Activated naive CD8-positive, alpha-beta T cell treated with anti-CD3 and anti-CD28 coated beads, Interleukin-2, amount 50 U/mL, for 24 hours (primary cell): ENCODE measurements at places on chromosomes 7 and 10.

- DNase-seq = no peak
Measured at GRCh38 chr10:19968745-19969144, 152.5 kb downstream of the PLXDC2 start.

GRCh38 chr7:13800694-13801448 is 188.6 kb downstream of the ETV1 start:
- no peak for DNase-seq

DNA sequence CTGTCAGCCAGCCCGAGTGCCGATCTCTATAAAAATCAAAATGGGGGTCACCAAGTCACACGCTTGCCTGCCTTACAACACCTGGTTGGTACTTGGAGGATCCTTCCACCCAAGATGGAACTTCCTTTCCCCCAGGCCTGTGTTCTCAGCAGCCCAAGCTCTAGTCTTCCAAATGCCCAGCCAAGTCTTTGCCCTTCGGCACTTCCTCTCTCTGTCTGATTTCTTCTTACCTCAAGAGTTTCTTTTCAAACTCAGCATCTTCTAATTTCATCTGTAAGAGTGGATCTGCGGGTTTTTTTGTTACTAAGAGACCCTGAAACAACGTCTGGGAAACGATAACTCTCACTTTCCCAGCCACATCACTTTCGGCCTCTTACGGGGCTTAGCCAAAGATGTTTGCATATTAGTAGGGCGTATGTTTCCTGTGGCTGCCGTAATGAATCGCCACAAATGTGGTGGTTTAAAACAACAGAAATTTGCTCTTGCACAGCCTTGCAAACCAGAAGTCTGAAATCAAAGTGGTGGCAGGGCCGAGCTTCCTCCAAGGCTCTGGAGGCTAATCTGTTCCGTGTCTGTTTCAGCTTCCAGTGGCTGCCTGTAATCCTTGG is 219.9 kb downstream of the TCF7L2 start:
- DNase-seq = no peak

DNA sequence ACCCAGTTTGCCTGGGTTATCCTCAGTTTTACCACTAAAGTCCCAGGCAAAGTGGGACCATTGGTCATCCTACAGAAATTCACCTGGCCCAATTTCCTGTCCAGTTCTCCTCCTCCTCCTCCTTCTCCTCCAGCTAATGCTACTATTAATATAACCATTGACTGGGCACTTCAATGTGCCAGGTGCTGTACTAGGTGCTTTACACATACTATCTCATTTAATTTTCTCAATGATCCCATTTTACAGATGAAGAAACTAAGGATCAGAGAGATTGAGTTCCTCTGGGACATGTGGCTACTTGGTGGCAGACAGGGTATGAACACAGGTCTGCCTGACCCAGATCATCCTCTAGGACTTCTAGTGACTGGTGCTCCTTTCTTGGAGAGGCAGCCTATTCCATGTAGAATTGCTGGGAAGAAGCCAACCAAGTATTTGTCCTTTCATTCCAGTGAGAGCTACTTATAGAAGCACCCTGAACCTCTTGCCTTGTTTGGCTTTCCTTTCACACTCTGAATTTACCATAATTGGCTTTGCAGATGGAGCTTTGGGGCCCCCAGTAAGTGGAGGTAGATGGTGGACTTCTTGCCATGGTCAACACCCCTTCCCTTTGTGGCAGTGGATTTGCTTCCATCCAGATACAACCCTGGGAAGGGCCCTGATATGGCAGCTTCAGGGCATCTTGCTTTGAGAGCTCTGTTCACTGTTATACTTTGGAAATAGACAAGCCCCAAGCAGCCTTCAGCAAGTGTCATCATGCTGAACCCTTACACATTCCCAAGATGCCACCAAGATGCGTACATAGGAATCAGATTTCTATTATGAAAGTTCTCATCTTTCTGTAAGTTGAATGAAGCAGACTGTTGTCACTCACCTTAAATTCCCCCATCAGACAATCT is 78.7 kb downstream of the MYOF start:
- DNase-seq = no peak

DNA sequence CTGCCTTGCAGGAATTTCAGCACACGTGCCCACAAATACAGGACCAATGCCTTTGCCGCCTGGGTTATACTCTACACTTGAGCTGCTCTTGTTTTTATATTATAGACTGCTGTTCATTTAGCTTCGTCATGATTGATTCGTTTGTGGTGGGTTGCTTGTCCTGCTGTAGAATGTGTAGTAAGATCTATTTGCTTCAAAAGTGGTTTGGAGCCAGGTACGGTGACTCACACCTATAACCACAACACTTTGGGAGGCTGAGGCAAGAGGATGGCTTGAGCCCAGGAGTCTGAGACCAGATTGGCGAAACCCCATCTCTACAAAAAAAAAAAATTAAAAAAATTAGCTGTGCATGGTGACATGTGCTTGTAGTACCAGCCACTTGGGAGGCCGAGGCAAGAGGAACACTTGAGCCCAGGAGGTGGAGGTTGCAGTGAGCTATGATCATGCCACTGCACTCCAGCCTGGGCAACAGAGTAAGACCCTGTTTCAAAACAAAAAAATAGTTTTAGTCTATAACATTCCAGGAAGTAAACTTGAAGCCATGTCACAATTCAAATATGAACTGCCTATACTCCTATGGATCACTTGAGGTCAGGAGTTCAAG is 9.0 kb upstream of the RHBDD2 start:
- DNase-seq = no peak

DNA sequence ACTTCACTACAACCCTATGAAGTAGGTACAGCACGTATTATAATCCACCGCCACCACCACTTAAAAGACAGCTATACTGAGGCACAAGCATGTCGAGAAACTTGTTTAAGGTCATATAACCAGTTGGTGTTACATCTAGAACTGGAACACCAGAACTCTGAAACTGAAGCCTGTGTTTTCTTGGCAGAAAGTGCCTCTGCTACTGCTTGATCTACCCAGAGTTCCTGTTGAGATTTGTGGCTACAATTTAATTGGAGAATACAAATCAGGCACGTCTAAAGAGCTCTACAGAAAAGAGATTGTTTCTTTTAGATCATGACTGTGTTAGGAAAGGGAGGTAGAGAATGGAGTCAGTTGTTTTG is 4.3 kb upstream of the ADD3 start:
- DNase-seq = no peak

GRCh38 chr10:118358327-118358726 is 16.2 kb upstream of the FAM204A start:
- no peak for DNase-seq

- DNase-seq = peak; percentile 13
Measured at GRCh38 chr7:116862951-116863670, 724 bp downstream of the CAPZA2 start.

DNA sequence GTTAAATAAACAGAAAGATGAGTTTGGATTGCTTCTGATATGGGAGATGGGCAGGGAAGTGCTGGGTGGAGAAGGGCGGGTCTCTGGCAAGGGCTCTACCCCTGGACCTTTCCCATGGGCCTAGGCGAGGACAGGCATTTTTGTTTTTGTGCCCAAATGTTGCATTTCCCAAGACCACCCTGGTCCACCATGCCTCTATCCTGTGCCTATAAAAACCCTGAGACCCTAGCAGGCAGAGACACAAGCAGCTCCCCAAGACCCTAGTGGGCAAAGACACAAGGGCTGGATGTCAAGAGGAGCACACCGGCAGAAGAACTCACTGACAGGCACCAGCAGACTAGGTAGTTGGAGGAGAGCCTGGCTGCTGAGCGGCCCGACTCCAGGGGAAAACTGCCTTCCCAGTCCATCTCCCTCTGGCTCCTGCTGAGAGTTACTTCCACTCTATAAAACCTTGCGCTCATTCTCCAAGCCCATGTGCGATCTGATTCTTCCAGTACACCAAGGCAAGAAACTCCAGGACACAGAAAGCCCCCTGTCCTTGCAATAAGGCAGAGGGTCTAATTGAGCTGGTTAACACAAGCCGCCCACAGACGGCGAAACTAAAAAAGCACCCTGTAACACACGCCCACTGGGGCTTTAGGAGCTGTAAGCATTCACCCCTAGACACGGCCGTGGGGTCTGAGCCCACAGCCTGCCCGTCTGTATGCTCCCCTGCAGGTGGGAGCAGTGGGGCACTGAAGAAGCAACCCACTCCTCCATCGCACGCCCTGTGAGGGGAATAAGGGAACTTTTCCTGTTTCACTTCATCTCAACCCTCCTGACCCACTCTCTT is 291.4 kb downstream of the PTPRN2 start:
- DNase-seq = no peak

- DNase-seq = no peak
Measured at GRCh38 chr7:137091396-137091795, 222.9 kb downstream of the CHRM2 start.

DNA sequence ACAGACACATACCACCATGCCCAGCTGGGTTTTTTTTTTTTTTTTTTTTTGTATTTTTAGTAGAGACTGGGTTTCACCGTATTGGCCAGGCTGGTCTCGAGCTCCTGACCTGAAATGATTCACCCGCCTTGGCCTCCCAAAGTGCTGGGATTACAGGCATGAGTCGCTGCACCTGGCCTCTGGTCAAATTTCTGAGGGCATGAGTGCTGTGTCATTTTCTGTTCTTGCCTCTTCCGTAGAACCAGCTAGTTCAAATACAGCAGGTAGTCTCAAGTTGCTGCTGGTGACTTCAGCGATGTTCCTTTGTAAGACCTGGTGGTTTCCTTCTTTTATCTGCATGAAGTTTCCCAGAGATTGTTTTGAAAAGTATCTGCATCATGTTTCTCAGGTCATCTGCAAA is 134.8 kb upstream of the SHH start:
- DNase-seq = no peak

DNA sequence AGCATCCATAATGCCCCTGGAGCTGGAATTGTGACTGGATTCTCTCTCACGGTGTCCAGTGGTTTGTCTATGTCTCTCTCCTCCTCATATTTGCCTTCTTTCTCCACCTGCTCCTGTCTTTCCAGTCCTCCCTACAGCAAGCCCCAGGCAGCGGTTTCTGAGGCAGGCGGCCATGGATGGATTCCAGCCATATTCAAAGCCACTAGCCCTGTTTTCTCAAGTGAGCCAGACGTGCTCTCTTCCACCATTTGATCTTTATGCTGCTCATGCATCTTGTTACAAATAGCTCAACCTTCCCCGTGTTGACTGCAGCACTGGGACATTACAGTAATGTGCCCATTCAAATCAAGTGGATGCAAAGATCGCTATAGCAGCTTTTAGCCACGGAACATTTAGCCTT is 387.2 kb upstream of the PODXL start:
- DNase-seq = no peak

DNA sequence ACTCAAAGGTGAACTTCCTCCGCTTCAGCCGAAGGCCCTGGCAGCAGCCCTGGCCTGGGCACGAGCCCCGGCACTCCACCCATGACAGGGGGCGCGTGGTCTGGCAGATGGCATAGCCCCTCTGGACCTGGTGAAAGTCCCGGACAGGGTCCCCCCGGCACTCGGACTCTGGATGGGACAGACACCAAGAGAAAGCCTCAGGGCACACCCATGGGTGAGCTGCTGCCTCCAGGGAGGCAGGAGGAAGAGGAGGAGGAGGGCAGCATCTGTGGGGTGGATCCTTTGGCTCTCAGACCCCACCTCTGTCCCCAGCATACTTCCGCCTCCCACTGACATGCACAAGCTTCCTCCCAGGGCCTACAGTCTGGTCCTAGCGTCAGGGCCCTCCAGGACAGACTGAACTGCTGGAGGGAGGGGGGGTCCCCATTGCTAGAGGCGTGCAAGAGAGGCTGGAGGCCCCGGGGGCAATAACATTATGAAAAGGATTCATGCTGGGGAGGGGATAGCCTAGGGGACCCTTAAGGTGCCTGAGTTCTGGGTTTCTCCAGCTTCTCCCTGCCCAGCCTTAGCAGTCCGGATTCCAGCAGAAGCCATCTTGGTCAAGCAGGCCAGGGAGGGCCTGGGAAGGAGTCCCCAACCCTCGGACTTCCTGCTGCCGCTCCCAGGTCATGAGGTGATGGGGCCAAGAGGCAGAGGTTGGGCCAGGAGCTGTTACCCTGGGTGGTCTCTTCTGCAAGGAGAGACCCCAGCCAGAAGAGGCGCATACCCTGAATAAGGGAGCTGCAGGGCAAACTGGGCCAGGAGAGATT is 169.3 kb downstream of the LCOR start:
- no peak for DNase-seq

GRCh38 chr7:132002343-132002968 is 446.0 kb upstream of the PODXL start:
- no peak for DNase-seq

DNA sequence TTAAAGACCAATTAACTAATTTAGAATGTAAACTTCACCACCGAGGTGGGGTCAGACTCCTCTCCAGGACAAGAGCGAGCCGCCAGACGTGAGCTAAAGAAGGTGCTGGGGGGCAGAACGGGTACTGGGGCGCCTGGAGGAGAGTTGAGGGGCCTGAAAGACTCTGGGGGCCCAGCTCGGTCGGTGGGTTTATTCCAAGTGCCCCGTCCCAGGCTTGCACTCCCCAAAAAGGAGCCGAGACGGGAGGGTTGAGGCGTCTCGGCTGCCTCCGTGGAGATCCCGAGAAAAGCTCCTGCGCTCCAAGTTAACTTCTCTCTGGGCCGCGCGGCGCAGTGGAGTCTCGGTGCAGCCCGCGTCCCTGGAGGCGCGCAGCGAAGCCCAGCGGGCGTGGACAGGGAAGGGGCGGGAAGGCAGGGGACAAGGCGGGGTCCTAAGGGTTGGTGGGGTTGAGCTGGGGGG is 553.3 kb downstream of the TFEC start:
- DNase-seq = no peak

DNA sequence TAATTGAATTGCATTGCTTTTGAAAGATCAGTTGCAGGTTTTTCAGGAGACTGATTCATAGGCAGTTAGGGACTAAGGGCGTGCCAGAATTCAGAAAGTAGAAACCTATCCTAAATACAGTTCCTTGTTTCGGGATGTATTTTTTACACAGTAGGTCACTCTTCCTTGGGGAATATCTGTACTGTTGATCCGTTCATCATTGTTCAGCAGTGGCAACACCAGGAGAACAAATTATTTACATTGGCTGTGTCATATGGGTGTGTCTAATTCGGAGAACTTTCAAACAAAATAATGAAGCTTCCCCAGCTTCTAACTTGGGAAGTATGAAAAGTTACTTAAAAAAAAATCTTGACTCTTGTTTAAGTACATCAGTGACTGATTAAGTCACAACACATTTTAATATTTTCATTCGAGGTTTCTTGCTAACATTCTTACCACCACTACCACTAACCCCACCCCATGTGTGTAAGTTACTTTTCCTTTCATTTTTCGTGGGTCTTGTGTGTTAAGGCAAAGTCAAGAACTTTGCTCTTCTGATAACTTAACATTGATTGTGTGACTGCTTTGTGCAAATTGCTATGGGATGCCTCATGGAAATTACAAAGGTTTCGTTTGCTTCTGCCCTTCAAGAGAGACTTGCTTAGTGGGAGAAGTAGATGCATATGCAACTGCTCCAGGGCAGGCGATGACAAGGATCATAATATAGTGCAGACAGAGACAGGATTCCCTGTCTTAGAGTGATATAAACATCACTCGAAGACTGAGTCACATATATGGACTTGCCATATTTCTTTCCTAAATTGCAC is 43.8 kb upstream of the RPA3 start:
- DNase-seq = no peak

GRCh38 chr7:79507131-79507530 is 53.7 kb upstream of the MAGI2 start:
- no peak for DNase-seq
